IPS DF 6.9 (cell line): ENCODE measurements at places on chromosomes 13 and 19.

- no peak for DNase-seq
These were observed 4.2 kb downstream of the EPS15L1 start for GRCh38 chr19:16467581-16467980.

DNA sequence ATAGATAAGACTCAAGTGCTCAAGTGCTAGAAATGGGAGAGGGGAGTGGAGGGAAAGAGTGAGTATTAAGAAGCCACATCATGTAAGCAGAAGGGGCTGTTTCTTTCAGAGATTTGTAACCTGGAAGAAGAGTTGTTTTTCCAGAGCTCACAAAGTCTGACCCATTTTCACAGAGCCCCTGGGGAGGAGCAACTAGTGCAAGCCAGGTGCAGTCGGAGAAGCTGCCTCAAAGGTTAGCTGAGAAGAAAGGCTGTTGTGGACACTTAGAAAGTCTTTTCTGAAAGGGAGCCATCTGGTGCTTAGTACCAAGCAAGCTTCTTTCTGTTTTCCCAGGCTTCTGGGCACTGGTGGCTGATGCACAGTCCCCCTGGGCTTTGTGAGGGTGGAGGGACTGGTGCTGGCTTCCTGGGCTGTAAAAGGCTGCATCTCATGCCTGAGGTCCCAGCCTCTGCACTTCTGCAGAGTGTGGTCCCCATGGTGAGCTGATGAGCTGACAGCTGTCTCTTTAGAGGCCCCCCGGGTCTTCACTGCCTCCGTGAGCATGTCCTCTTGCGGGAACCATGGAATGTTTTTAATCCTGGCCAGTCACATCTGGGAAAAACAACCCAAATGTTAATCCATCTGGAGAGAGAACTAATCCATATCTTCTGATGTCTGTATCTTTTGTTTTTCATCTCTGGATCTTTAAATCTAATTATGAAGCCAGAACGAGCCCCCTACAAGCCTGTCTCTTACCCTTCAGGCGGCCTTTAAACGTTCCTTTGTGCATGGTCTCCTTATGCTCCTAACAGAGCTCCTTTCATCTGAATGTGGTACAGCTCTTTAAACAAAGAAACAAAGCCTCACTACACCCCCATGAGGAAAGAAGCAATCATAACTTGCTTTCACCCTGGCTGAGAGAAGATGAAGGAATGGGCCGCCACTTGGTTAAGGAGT, 40.2 kb downstream of the OLFM4 start:
- DNase-seq: no peak

DNA sequence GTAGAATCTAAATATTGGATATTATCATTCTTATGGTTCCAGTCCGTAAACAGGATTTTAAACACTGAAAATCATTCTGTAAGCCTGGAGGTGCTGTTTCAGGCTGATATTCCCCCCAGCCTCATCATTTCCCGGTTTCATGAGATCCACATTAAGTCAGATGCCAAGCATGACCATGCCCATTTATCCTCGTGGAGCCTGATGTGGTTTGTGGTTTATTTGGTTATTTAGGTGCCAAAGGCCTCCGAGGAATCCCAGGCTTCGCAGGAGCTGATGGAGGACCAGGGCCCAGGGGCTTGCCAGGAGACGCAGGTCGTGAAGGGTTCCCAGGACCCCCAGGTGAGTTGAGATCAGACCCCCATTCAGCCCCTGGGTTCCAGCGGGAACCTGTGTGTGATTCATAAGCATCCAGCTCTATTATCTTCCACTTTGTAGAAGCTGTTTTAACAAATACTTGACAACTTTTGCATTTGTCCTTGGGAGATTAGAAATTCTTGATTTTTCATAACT, 92.5 kb downstream of the RAB20 start:
- DNase-seq: no peak

GRCh38 chr19:19584356-19584755, 34.1 kb downstream of the PBX4 start:
- no peak for DNase-seq

DNA sequence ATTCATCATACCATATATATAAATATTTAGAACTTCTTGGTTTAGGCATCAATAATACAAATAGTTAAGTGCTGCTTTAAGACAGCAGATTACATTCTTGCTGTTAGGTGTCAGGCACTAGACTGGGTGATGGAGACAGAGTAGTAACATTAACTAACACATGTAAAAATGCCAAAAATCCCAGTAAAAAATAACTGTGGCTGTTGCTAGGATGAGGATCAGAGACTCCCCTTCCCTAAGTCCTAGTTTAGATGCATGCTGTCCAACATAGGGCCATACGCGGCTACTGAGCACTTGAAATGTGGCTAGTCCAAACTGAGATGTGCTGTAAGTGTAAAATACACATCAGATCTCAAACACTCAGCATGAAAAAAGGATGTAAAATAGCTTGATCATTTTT, 94.7 kb downstream of the CDADC1 start:
- no peak for DNase-seq

- no peak for DNase-seq
These were observed 324.0 kb downstream of the GPC5 start for GRCh38 chr13:91722267-91722884.

DNA sequence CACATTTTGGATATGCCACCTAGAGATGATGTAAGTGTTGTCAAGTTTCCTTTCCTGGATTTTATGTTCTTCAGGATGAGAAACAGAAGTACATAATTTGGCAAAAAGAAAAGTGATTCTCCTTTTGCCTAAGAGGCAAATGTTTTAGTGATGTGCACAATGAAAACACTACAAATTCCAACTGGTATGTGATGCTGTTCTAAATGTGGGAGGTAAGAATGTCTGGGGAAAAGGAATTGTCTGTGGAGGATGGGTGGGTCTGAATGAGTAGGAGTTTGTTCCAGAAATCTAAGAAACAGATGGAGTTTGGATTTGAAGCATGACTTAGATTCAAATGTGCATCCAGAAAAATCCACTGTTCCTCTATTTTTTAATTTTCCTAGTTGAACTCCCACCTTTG, 473.6 kb upstream of the SPRY2 start:
- DNase-seq: no peak

DNA sequence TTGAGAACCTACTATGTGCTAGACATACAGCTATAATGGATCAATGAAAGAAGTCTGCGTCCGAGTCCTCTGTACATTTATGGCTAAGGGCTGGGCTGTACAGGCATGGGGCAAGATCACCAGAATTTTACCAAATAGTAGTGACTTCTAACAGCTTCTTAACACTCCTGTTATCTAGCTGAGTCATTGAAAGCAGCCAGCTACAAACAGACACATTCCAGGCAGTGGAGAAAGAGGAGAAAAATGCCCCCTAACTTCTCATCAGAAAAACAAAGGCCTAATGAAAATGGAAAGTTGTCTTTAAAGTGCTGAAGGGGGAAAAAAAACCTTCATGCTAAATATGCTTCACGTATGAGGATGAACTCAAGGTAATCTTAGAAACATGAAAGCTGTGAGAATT, 14.3 kb upstream of the ZNF667 start:
- DNase-seq: no peak

GRCh38 chr13:19158526-19159174, 23.0 kb downstream of the TUBA3C start:
- no peak for DNase-seq

GRCh38 chr13:34459856-34460255, 482.2 kb upstream of the NBEA start:
- no peak for DNase-seq

GRCh38 chr19:12261554-12261953, 33.1 kb downstream of the ZNF44 start:
- DNase-seq: no peak

DNA sequence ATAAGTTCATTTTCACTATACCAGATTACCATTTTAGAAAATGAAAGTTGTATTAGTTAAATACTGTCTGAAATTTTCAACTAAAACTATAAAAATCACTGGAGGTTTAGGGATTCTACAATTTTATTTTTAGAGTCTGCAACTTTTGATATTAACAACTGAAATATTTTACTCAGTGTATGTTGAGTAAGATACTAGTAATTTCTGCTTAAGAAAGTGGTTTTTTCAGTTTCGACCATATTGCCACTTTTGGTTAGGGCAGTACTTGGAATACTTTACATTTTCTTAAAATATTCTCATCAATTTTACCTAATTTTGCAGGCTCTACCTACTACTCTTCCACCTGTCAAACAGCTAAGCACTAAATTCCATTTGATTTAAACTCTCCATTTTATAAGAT, 59.6 kb downstream of the KCNRG start:
- DNase-seq: no peak

DNA sequence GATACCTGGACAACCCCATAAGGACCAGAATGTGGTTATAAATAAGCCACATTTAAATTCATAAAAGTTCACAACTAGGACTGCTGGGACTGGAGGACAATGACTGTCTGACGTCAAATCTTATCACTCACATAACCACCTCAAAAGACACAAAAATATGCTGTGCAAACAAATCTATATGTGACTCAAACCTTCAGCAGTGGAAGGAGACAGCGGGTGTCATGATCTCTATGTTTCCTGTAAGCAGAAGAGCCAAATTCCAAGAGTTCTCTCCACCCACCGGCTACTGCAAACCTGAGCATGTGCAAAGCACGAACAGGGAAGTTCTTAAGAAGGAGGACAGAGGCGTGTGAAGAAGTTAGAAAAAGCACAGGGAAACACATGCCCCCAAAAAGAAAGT, 113.2 kb downstream of the MYCBP2 start:
- no peak for DNase-seq

DNA sequence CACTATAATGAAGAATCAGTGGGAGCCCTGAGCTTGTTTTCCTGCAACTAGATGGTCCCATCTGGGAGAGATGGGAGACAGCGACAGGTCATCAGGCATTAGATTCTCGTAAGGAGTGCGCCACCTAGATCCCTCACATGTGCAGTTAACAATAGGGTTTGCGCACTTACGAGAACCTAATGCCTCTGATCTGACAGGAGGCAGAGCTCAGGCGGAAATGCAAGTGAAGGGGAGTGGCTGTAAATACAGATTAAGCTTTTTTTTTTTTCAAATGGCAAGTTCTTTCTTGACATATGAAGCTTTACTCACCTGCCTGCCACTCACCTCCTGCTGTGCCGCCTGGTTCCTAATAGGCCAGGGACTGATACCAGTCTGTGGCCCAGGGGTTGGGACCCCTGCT, 14.4 kb downstream of the CDC16 start:
- DNase-seq: no peak

DNA sequence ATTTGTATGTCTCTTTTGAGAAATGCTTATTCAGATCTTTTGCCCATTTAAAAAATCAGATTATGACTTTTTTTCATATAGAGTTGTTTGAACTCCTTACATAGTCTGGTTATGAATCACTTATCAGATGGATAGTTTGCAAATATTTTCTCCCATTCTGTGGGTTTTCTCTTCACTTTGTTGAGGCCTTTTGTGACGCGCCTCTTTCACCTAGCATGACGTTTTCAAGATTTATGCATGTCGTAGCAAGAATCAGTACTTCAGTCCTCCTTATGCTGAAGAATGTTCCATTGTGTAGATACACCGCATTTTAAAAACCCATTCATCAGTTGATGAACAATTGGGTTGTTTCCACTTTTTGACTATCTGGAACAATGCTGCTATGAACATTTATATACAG, 13.4 kb downstream of the PABPC3 start:
- DNase-seq: no peak

DNA sequence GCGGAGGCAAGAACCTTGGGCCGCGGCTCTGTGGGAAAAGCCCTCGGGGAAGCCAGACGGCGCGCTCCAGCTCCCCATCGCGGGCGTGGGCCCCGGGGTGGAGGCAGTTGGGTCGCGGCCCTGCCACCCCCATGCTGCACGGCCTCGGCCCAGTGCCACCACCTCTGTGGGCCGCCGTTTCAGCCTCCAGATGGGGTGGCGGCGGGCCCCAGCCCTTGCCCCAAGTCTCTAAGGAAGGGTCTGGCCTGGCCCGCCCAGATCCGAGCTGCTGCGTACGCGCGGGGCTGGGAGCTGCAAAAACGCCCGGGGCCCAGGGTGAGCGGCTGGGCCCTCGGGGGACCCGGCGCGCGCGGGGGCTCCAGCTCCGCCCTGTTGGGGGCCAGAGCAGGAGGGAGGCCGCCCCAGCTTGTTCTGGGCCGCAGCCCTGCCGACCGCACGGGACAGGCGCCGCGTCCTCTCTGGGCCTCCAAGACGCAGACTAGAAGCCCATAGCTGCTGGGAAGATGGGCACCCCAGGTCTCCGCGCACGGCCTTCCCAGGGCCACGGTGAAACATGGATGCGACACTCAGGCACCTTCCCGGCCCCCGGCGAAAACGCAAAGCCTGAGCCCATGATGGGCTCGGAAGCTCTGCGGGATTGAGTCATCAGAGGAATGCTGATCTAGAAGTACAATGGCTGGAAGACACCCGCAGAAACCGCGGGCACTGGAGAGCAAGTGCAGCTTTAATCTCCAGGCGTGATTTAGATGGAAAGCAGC, 110.1 kb downstream of the KCTD15 start:
- no peak for DNase-seq

DNA sequence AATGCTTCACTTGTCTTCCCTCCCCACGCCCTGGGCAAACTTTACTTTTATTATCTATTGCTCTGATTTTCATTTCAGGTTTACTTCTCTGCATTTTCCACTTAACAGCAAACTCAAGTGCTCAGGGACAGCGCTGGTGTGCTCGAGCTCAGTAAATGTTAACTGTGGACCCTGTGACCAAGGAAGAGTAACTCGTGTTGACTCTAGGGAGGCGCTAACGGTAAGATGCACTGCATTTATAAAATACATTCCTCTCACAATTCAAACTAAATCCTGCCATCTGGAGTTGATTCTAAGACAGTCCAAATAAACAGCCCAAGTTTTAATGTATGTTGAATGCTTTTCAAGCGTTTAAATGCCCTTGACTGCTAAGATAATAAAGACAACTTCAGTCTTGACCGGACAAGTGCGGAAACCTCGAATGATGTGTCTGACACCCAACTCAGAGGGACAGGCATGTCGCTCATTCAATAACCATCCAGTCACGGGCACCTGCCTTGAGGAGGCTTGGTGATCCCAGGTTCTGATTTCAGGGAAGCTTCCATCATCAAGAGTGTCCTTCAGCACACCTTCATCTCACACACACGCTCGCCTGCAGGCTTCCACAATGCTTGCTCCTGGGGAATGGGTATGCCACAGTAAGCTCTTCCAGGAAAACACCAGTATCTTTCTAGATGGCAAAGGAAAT, 93.2 kb downstream of the STK24 start:
- DNase-seq: no peak

DNA sequence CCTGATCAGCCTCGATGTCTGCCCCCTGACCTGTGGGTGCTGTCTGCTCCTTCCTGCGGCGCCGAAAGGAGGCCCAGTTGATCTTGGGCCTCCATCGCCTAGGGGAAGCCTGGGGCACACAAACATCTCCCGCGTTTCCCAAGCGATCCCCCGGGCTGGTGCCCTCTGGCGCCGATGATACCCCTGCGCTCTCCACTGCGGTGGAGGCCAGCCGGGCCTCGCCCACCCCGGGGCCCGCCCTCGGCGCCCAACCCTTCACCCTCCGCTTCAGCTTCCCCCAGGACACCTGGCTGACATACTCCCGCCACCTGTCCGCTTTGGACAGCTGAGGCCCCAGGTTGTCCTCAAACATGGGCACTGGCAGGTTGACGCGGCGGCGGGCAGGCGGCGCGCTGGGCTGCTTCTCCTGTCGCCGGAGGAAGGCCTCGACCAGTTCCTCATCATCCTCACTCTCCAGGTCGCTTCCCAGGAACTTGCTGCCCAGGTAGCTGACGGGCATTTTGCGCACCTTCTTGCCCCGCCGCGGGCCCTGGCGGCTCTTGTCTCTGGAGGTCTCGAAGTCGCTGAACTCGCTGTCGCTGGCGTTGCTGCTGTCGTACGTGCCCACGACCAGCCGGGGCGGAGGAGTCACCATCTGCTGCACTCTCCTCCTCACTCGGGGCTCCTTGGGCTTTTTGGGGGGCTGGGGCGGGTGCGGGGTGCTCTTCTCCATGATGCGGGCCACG, 1.3 kb downstream of the CCDC8 start:
- no peak for DNase-seq

GRCh38 chr13:107124129-107124718, 556.3 kb upstream of the ARGLU1 start:
- DNase-seq: no peak
